ENCODE measurements at places on chromosomes 1 and 21. TPM values are rescaled to one million over a fixed set of nuclear protein-coding genes. Genes with fewer than 3 reads are reported as not detected.

Gene SMYD2
- 193 TPM for total RNA-seq

Gene PLXNA2
- total RNA-seq, result 40.8 TPM

Gene DONSON
- total RNA-seq, result 8.7 TPM

Gene TRIM17
- total RNA-seq, result not detected

Gene HSD3B2
- total RNA-seq, result not detected
